ENCODE measurements at places on chromosomes 4 and X.
A peak's percentile ranks its signal among the peaks of the same experiment; 100 is the strongest.

DNA sequence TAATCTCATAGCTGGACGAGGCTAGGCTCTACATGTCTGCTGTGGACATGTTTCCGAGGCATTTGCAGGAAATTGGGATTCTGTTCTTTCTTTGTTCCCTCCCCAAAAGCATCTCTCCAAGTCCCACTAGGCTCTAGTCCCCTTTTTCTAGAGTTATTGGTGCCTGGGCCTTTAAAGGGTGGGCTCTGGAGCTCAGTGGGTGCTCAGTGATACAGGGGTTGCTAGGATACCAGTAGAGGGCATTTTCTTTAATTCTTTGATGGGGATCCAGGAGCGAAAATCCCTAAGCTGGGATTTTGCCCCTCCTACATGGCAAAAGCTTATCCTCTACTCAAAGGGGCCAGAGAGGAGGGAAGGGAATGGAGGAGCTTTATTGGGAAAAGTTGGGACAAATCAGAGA, 34.2 kb downstream of the ARHGEF9 start:
- no peak for DNase-seq

- DNase-seq = no peak
Measured at GRCh38 chrX:115679460-115679859, 118.5 kb downstream of the PLS3 start.

- no peak for DNase-seq
Measured at GRCh38 chr4:21625447-21625846, 323.1 kb downstream of the KCNIP4 start.

GRCh38 chrX:81114757-81115156, 87.0 kb downstream of the HMGN5 start:
- no peak for DNase-seq

- DNase-seq = no peak
Measured at GRCh38 chr4:89855236-89855635, 18.3 kb upstream of the SNCA start.

GRCh38 chr4:92346289-92346688, 42.5 kb downstream of the GRID2 start:
- DNase-seq = no peak

DNA sequence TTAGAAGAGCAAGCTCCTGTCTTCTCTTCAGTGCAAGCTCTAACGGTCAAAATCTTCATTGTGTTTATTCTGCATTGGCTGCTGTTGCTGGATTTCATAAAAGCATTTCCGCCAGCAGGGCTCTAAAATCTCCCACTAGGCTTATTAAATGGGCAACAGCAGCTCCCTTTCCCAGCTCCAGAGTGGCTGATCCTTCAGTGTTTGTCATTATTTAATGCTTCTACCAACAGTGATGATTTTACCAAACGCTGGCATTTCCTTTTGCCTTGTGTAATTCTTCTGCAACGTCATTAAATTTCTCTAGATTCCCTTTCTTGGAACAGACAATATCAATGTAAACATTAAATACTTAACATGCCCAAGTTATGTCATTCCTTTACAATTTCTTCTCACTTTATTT, 20.1 kb downstream of the SLC7A11 start:
- no peak for DNase-seq

GRCh38 chr4:184648313-184649025, 778 bp downstream of the CASP3 start:
- DNase-seq = peak; percentile 71

GRCh38 chr4:31998807-31999206, 1278.6 kb downstream of the PCDH7 start:
- no peak for DNase-seq

DNA sequence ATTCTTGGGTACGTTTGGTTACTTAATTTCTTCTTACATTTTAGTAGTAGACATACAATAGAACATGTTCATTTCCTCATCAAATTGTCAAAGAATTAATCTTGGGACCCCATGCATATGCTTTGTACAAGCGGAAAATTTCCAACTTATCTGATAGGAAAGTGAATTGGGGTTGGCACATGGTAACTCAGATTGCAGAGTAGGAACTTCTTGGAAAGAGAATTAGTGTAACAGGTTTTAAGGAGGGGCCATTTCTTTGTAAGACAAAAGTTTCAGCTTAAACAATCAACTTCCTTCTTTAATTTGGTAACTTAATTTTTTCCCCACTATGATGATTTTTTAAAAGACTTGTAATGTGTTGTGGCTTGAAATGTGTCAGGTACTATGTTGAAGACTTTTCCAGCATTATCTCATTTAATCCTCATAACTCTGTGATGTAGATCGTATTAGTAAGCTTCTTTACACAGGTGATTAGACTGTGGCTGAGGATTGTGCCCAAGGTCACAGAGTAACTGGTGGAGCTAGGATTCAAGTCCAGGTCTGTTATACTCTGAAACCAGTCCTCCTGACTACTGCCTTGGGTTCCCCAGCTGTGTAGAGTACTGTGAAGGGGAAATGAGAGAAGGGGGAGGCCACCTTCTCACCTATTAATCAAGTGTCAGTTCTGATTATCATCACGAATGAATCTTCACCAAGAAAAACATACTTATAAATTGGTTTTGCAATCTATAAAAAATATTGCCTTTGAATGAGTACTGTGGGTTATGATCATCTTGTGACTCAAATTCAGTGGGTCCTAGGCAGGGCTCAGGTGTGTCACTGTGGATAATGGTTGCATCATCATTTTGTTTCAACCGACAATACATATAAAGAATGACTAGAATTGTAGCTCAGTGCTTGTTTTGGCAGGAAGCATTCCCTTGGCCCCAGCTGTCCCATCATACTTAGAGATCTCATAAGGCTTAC, 4.3 kb downstream of the GK start:
- no peak for DNase-seq

DNA sequence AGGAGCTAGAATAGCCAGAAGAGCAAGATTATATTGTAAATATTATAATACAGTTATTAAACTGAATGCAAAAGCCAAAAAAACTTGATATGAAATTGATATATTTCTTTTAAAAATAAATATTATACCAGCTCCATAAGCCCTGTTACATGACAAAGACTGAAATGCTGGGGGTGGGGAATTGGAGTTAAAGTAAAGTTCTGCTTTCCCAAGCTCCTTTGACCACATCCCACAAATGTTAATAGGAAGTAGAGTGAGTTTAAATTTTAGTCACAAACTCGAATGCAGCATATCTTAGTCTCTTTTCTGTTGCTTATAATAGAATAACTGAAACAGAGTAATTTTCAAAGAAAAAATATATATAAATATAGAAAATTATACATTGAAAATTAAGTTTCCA, 46.9 kb upstream of the NFKB1 start:
- DNase-seq = no peak

- no peak for DNase-seq
Measured at GRCh38 chr4:152169683-152170082, 366.2 kb downstream of the FBXW7 start.
